ENCODE measurements at places on chromosomes 12 and 14.

DNA sequence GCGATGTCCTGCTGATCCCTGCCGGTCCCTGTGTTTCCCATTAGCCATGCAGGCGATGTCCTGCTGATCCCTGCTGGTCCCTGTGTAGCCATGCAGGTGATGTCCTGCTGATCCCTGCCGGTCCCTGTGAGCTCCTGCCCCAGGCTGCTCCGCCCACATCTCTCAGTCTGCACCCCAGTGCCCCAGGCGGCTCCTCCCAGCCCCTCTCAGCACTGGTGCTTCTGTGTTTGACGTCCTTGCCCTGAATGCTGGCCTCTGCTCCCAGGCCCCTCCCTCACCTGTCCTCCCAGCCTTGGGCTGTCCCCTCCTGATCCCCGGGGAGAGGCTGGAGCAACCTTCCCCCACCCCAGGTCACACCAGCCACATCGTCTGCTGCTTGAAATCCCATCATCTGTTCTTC lies 41.4 kb upstream of the TEX22 start:
- no peak for DNase-seq

GRCh38 chr14:81332725-81333124 lies 67.4 kb downstream of the STON2 start:
- no peak for DNase-seq

- no peak for DNase-seq
These were observed 42.0 kb downstream of the ADIPOR2 start for GRCh38 chr12:1732914-1733313.

- DNase-seq: no peak
These were observed 6.8 kb downstream of the ACAD10 start for GRCh38 chr12:111692575-111693210.

GRCh38 chr12:46743456-46743855 lies 82.3 kb downstream of the SLC38A4 start:
- peak; percentile 61 for DNase-seq

- no peak for DNase-seq
These were observed 30.7 kb downstream of the CSRP2 start for GRCh38 chr12:76848132-76848531.

- no peak for DNase-seq
These were observed 6.3 kb upstream of the KRT5 start for GRCh38 chr12:52526511-52526951.

- DNase-seq: peak; percentile 34
These were observed 885.8 kb upstream of the TMEM132C start for GRCh38 chr12:127381043-127381668.

DNA sequence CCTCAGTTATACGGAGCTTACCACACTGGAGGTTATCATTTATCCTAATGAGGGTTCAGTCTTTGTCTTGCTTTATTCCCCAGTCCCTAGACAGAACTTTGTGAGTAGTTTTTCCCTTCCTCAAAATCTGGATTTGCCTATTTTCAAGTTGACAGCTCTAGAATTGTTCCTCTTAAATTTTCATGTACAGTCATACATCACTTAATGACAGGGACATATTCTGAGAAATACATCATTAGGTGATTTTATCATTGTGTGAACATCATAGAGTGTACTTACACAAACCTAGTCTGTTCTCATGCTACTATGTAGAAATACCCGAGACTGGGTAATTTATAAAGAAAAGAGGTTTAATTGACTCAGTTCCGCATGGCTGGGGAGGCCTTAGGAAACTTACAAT lies 3.1 kb downstream of the PRKAB1 start:
- no peak for DNase-seq

Data from fibroblast of skin of back (primary cell).